Esophagus squamous epithelium (tissue), 5 donors: ENCODE measurements at places on chromosomes 6 and 20.

DNA sequence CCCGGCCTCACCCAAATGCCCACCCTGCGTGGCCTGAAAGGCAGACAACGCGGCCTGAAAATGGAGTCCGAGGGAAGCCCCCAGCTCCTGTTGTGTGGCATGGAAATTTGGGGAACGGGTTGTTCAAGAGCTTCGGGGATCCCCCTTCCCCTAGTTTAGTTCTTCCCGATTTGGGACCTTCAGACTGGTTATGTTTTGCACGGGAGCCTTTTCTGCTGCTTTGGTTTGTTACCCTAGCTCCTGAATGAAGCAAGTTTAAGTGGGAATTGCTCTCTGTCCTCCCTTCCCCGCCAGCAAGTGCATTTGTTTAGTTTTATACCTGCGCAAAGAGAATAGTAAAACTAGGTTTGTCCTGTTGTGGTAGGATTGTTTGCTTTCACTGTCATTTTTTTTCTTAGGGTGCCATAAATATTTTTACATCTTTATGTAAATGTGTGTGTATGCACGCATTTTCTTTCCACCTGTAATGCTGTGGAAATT lies 604 bp downstream of the SH3BGRL2 start:
- H3K4me3 ChIP-seq = peak overlapping the region; percentile 79
- no peaks in the 10 kb centered on the region for H3K27me3 ChIP-seq
- H3K36me3 ChIP-seq = no peaks in the 10 kb centered on the region
- peaks cover 27% of the 10 kb centered on the region for H3K4me1 ChIP-seq
- H3K27ac ChIP-seq = peak overlapping the region; percentile 86

DNA sequence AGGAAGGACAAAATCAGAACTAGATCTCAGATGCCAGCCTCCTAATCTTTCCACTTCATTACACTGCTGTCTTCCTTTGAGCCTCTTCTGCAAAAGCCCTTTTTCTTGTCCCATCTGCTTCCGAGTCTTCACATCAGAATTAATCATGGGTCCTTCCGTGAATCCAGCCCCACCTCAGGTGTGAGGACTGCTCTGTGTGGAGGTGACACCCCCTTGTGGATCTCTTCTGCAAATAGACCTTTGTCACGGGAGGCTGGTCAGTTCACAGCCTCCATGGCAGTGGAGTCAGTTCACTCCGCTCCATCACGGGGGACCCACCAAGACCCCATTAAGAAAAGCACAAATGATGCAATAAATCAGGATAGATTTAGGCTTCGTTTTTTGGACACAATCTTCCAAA lies 171.1 kb downstream of the ADAT2 start:
- no peak overlapping the region for H3K27ac ChIP-seq
- DNase-seq = no peak
- H3K27me3 ChIP-seq = no peaks in the 10 kb centered on the region
- no peak overlapping the region for H3K4me3 ChIP-seq

DNA sequence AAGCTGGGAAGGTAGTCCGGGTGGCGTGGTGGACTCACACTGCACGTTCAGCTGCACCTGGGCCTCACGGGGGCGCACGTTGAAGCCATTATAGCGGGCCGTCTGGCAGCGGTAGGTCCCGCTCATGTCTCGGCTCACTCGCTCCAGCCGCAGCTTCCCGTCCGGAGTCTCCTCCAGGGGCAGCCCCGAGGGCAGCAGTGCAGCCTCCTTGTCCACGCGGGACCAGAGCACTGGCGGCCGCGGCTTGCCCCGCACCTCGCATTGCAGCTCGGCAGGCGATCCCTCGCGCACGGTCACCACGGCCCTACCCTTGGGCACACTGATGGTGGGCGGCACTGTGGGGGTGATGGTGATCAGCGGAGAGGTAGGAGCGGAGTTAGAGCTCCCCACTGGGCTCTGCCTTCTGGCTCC lies 47.6 kb downstream of the MDGA1 start:
- no peak overlapping the region for H3K27ac ChIP-seq
- H3K4me1 ChIP-seq = peaks cover 21% of the 10 kb centered on the region
- no peak for DNase-seq
- H3K27me3 ChIP-seq = no peaks in the 10 kb centered on the region
- no peaks in the 10 kb centered on the region for H3K36me3 ChIP-seq

DNA sequence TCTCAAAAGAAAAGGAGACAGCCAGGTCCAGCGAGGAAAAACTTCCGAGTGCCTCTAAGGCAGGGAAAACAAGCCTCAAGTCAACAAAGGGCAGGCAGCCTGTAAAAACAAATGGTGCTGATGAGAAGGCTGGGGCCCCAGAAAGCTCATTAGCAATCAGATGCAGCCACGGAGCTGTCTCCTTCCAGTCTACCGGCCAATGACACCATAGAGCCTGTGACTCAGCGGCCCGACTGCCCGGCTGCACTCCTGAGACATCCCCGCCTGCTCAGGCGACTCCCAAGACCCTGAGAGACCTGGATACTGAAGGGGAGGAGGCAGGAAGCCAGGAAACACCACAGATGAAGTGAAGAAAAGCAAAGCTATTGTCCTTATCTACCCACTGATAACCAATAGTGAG lies 120.1 kb upstream of the HDDC2 start:
- DNase-seq = no peak
- no peaks in the 10 kb centered on the region for H3K4me1 ChIP-seq
- no peak overlapping the region for H3K27ac ChIP-seq
- no peak overlapping the region for H3K4me3 ChIP-seq
- H3K36me3 ChIP-seq = no peaks in the 10 kb centered on the region
- H3K27me3 ChIP-seq = no peaks in the 10 kb centered on the region

DNA sequence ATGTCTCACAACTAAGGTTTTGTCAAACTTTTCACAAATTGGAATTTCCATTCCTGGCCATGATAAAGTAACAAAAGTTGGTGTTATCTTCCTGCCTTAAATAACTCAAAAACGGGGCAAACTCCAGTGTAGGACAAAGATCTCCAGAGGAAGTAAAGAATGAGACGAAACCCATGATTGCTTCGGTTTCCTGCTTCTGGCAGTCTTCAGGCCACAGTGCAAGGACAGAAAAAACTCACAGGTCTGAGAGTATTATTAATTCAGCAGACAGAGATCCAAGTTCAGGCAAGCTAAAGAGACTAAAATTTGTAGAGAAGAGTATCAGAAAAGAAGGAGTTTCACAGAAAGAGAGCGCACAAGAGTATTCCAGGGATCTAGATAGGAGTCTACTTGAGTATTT lies 64.8 kb upstream of the RCAN2 start:
- H3K36me3 ChIP-seq = no peaks in the 10 kb centered on the region
- no peaks in the 10 kb centered on the region for H3K4me1 ChIP-seq
- no peak overlapping the region for H3K4me3 ChIP-seq
- no peaks in the 10 kb centered on the region for H3K27me3 ChIP-seq

GRCh38 chr20:24837781-24838450 lies 111.2 kb upstream of the CST7 start:
- H3K4me1 ChIP-seq = peaks cover 5% of the 10 kb centered on the region
- no peaks in the 10 kb centered on the region for H3K27me3 ChIP-seq
- no peak for DNase-seq

DNA sequence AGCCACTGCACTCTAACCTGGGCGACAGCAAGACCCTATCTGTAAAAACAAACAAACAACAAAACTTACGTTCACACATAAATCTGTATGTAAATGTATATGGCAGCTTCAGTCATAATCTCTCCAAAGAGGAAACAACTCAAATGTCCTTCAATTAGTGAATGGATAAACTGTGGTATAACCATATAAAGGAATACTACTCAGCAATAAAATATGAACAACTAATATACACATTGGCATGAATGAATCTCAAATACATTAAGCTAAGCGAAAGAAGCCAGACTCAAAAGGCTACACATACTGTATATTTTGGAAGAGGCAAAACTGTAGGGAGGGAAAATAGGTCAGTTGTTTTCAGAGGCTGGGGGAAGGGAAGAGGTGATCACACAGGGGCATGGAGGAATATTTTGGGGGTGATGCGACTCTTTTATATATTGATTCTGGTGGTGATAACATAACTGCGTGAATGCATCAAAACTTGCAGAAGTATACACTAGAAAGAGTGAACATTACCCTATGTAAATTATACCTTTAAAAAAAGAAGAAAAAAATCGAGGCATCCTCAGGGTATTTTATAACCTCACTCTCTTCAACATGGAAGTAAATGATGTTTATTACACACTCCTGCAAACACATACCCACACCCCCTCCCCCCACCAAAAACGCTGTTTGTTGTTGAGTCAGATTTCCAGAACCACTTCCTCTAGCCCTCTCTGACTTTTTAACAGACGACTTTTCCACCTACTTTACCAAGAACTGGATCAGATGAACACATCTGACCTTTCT lies 115.2 kb upstream of the RNF24 start:
- no peaks in the 10 kb centered on the region for H3K36me3 ChIP-seq
- no peak overlapping the region for H3K4me3 ChIP-seq
- H3K27me3 ChIP-seq = no peaks in the 10 kb centered on the region
- DNase-seq = no peak
- H3K4me1 ChIP-seq = no peaks in the 10 kb centered on the region
- no peak overlapping the region for H3K27ac ChIP-seq

- no peak overlapping the region for H3K27ac ChIP-seq
- DNase-seq = no peak
- H3K4me3 ChIP-seq = no peak overlapping the region
- H3K36me3 ChIP-seq = no peaks in the 10 kb centered on the region
These were observed 339.1 kb downstream of the FRK start for GRCh38 chr6:115721564-115721963.
